ENCODE measurements at places on chromosomes 3 and 15.

- DNase-seq = no peak
Observed at GRCh38 chr3:70933105-70933810, 620.8 kb upstream of the MDFIC2 start.

GRCh38 chr3:43747641-43748040 is 56.9 kb downstream of the ABHD5 start:
- no peak for DNase-seq

GRCh38 chr15:70486451-70487386 is 276.6 kb downstream of the UACA start:
- peak; percentile 60 for DNase-seq

DNA sequence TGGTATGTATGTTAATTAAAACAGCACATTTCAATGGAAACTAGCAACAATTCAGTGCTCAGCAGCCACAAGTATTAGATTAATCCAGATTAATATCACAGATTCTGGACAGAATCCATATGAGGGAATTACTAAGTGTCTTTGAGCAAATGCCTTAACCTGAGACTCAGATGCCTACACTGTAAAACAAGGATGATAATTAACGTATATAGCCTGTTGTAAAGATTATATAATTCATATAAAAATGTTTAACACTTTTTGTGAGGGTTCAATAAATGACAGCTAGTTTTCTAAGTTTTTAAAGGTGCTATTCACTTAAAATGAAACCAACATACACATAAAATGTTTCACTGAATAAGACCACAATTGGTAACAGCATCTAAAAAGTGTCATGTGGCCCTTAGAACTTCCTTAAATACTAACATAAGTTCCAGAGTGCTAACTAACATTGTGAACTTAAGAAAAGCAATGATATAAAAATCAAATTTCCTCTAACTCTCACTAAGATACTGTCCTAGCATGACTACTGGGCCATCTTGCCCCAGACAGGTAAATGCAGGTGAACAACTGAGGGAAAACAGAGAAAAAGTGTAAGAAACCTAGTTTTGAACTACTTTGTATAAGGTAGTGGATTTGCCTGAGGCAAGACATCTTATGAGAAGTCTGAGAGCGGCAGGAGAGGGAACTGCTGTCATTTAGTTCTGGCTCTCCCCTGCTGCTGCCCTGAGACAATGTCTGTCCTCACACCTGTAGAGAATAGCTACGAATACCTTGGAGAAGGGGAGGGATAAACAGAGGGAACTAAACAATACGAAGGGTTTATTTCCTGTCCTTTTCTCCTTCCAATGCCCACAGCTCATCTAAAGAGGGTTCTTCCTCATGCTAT is 151.3 kb downstream of the ADAM10 start:
- DNase-seq = no peak

GRCh38 chr15:68281008-68281407 is 3.5 kb downstream of the FEM1B start:
- no peak for DNase-seq

DNA sequence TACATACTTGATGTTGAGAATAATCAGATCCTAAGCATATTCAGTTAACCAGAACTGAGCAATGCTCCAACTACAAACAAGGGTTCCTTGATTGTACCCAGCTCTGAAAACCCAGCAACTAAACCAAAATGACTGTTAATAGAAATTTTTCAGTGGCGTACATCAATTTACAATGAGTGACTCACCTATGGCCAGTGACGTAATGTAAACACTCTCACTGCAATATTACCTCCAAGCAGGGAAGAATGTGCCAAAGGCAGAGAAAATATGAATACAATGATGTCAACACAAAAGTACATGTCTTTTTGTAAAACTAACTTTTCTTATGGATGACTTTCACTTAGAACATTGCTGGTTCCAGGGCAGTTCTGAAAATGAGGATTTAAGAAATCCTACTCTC is 611.3 kb downstream of the EDEM1 start:
- DNase-seq = no peak

DNA sequence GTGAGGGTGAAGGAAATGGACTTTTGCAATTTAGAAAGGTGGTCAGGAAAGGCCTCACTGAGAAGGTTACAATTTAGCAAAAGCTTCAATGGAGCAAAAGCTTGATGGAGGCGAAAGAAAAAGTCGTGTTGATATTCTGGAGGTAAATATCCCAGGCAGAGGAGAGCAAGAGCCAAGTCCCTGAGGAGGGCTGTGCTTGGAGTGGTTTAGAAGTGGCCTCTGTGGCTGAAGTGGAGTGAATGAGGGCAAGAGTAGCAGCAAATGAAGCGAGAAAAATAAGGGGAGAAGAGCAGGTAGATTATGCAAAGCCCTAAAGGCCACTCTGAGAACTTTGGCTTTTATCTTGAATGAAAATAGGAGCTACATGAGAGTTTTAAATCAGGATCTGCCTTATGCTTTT is 54.1 kb downstream of the GUCA1C start:
- no peak for DNase-seq

GRCh38 chr3:127529346-127530188 is 61.0 kb downstream of the TPRA1 start:
- no peak for DNase-seq

GRCh38 chr3:39808467-39809180 is 785 bp upstream of the MYRIP start:
- no peak for DNase-seq

DNA sequence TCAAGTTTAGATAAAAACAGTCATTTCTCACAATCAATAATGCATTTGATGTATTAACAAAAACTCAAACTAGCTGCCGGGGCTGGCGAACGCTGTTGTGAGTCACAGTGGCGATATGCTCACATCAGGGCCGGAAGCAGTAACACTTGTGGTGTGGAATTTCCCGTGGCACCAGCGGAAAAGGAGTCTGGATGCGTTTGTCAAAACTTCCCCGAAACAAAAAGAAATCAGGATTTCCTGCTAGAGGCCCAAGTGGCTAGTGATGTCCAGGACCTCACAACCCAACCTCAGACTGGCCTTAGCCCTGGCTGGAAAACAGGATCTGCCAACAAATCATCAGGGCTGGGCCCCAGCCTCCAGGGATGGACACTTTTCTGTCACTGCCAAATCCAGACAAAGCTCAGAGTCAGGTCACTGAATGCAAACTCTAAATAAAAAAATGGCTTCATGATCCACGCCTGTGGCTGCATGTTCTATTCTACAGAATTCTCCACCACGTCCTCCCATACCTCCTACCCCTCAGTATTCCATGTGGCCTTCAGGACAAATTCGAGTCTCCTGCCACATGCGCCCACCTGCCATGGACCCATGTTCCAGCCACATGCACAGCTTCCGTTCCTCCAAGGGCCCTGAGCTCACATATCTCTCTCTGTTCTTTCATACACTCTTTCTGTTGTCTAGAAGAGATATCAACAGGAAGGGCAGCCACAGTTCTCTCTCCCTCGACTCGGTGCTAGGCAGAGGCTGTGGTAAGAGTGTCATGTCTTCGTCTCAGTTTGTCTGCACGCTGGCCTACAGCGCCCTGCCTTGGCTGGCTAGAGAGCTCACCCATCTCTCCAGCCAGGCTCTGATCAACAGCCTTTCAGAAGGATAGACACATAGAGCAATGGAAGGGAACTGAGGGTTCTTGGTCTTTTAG is 35.4 kb downstream of the EHD4 start:
- peak; percentile 66 for DNase-seq

- no peak for DNase-seq
Observed at GRCh38 chr15:88917760-88918159, 4.6 kb upstream of the MFGE8 start.
